ENCODE measurements at places on chromosomes 11 and 22. TPM values are rescaled to one million over a fixed set of nuclear protein-coding genes. Genes with fewer than 3 reads are reported as not detected.

DNA sequence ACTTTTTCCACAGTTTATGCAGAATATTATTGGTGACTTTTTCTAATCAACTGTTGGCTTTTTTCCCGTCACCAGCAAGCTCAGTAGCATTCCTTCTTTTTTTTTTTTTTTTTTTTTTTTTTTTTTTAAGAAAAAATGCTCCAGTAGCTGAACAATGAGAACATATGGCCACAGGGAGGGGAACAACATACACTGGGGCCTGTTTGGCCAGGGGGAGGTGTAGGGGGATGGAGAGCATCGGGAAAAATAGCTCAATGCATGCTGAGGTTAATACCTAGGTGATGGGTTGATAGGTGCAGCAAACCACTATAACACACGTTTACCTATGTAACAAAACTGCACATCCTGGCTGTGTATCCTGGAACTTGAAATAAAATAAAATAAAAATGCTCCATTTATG, 82.5 kb downstream of the ARHGAP42 start:
- DNase-seq: no peak

GRCh38 chr22:39723463-39723862, 152.9 kb downstream of the CACNA1I start:
- DNase-seq: no peak

DNA sequence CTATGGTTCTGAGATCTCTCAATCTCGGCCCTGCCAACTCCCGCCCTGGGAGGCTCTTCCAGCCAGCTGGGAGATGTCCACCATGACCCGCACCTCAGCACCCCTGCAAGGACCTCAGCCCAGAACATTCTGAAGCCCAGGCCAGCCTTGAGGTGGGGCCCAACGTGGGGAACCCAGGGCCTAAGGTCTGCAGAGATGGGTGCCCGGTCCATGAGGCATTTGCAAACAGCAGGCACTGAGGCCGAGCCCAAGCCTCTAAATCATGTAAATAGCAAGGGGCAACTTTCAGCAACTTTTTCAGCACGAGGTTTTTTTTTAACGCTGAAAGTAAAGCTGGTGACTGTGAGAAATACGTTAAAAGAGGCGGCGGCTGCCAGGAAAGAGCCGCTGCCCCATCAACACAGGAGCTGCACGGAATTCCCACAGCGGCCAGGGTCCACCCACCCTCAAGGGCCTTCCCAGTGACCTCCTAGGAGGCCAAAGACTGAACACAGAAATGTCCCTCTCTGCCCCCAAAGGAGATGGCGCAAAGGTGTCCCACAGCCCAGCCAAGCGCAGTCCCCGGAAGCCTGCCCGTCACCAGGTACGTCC, 46.9 kb downstream of the BRD1 start:
- DNase-seq: no peak

DNA sequence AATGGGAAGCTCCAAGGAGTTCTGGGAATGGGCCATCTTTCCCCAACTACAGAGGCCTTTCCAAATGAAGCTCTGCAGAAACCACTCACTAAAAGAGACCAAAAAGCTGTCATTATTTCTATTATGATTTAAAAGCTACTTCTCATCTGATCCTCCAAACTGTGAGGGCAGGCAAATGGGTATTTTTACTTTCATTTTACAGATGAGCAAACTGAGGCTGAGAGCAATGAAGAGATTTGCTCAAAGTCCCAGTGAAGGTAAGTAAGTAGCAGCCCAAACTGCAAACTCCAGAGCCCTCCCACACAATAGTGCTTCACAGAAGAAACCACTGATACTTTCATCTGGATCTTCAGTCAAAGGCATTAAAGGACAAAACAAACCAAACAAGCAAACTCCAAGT, 1.4 kb downstream of the RSPH14 start:
- no peak for DNase-seq

- no peak for DNase-seq
These were observed 177.4 kb upstream of the BLID start for GRCh38 chr11:122293296-122294023.

DNA sequence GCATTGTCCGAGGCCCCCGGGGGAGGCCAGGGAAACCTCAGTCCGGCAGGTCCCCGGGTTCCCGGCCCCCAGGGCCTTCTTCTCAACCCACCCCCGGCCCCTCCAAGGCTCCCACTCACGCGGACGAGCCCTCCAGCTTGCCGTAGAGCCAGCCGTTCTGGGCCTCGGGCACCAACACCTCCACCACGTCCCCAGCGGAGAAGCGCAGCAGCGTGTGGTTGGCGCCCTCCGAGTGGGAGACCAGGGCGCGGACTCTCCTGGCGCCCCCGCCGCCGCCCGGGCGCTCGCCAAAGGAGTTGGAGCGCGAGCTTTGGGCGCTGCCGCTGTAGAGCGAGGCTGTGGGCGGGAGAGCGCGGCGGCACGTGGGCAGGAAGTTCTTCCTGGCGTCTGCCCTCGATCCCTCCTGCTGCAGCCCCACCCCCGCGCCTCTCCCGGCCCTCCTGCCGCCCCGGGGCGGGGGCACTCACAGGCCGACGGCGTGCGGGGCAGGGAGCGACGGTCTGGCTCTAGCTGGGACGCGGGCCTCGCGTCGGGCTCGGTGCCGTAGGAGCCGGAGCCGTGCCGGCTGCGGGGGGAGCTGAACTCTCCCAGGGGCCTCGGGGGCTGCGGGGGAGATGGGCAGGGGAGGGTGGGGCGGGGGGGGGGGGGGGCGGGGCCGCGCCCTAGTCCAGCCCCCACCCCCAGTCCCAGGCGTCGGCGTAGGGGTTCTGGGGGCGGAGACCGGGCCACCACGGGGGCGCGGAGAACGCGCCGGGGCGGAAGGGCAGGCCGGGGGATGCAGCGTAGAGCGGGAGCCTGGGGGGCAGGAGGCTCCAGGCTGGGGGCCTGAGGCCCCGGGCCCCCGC, 4.9 kb upstream of the SLC16A8 start:
- DNase-seq: peak; percentile 15

GRCh38 chr11:122645847-122646246, 9.7 kb upstream of the UBASH3B start:
- DNase-seq: no peak

Gene FOLR1
- 0.50 TPM for polyA plus RNA-seq

Gene OR51B5
- not detected for polyA plus RNA-seq

DNA sequence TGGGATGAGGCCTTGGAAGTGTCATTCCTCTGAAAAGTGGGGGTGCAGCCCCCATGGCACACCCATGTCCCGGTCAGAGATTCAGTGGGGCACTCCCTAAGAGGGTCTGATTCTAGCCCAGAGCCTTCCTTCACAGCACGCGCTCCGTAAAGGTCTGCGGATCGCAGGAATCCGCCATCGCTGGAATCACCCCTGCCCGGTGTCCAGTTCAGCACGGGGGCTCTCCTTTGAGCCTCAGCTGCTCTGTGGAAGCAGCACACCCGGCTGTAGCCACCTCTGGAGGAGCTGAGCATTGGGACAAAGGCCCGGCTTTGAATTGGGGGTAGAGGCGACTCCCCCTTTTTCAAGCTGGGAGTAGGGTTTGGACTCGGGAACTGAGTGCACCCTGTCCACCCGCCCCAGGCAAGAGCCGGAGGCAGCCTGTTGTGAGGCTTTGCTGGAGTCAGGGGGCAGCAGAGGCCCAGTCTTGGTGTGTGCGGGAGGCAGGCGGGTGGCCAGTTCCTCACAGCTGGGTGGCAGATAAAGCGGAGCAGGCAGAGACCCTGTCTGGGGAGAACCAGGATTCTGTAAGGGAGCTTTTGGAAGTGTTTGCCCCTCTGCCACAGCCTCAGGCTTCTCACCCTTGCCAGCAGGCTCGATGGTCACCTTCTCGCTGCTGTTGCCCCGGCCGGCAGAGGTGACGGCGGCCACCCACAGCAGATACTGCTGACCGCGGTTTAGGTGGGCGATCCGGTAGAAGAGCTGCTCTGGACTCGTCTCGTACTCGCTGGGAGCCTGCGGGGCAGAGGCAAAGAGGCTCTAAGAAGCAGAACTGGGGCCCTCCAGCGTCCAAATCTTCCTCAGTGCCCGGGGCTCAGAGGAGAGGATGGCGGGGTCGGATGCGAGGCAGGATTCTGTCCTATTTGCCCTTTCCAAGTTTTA, 115.9 kb downstream of the CEP164 start:
- no peak for DNase-seq

Gene BTG4
- 0.13 TPM for polyA plus RNA-seq

Gene BDNF
- polyA plus RNA-seq: 0.35 TPM

DNA sequence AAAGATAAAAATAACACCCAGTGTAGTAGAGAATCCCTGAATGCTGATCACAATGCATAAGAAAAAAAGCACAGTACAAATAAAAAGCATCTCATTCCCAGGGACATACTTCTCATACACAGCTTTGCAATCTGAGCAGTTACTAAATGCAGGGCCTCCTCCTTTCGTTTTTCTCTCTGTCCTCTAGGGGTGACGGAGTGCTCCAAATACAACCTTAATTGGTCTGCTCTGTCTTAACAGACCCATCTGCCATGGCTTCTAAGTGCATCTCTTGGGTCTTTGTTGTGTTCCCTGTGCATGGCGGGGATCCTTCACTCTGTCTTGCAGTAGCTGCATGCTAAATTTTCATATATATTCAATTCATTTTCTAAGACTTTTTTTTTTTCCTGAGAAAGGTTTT, 1114.2 kb upstream of the RAG2 start:
- no peak for DNase-seq

Gene GSTT2B
- polyA plus RNA-seq: 15.5 TPM

GRCh38 chr11:61071208-61071681, 31.0 kb upstream of the CD5 start:
- no peak for DNase-seq

GRCh38 chr11:16853266-16853665, 114.8 kb downstream of the C11orf58 start:
- DNase-seq: no peak

DNA sequence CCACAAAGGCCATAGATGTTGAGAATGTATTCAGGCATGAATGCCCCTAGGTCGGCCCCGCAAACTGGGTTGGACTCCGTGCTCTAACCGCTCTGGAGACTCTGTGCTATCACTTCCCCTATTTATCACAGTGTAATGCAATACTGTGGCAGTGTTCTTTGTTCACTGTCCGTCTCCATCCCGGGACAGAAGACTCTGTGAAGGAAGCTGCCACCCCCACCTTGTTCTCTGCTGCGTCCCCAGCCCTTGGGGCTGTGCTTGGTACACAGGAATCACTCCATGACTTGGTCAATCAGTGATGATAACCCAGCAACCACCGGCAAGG, 57.6 kb downstream of the TSPAN18 start:
- DNase-seq: no peak

- DNase-seq: no peak
These were observed 330.4 kb downstream of the TMEM135 start for GRCh38 chr11:87368151-87368550.

- no peak for DNase-seq
These were observed 86.7 kb upstream of the RASSF10 start for GRCh38 chr11:12922418-12922817.

DNA sequence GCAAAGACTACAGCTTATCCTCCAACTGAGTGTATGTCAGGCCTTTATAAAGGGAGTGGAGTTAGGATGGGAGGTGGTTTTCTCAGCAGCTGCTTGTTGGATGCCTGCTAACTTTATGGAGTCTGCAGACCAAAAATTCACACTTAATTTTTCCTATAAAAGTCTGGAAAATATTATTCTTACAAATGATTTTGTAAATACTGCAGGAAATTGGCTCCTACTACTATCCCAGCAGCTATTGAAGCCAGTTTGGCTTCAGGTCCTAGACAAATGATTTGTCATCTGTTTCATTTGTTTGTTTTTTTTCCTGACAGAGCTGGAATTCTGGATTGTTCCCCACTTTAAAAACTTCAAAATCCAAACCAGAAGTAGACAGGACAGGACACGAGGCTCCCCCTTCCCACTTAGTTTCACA, 292.5 kb downstream of the TMEM135 start:
- no peak for DNase-seq

- no peak for DNase-seq
These were observed 17.8 kb upstream of the ST3GAL4 start for GRCh38 chr11:126337474-126338241.

DNA sequence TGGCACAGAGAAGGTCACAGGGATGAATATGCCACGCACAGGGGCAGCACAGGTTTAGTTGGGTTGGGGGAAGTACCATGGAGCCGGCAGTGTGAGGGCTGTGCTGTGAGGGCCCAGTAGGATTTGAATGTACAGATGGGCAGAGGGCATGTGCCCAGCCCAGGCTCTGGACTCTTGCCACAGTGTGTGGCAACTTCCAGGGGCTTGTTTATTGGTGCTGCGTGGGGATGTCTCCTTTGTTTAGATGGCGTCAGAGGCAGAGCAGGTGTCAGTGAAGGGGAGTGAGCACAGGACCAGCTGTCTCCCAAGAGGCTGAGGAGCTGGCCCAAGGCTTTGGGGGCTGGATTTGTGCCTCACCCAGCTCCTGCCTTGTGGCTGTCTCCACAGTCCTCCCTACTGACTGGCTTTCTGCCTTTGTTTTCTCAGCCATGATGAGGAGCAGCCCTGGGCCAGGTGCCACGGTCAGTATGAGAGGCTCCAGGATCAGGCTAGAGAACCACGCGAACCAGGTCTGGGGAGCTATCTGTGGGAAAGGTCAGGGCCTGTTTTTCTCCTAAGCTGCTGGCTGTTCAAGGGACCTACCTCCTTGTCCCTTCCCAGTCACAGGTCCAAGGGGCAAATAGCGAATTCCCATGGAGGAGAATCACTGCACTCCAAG, 21.9 kb downstream of the SUN2 start:
- DNase-seq: no peak

DNA sequence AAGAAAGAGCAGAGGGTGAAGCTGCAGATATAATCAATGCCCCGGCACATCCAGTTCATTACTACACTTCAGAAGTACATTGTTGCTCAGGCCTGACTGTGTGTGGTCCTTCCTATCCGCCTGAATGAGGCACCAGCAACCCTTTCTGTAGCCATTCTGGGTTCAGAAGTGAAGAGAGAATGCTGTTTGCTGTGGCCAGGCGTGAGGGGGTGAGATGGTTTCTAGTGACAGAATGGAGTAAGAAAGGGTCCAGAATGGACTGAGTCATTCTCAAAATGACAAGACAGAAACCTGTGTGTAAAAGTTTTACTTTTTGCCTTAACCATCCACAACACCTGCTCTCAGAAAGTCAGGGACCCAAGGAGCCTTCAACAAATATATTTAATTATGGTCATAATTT, 334.8 kb downstream of the GUCY1A2 start:
- DNase-seq: no peak

GRCh38 chr11:3964056-3964455, 108.6 kb downstream of the STIM1 start:
- no peak for DNase-seq

DNA sequence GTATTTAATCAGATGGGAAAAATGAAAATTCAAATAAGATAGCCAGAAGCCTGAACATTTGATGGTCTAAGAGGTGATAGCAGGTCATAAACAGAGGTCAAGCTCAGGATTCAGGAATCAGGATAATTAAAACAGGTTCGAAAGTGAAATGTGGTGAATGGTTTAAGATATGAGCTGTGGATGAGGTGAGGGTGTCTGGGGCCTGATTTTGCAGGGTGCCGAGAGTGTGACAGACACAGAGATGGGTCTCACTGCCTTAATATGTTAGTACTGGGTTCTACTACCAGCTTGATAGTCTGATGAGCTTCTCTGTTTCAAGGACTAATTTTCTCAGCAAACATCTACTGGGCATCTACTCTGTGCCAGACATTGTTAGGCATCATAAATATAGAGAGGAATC, 19.9 kb upstream of the EMSY start:
- DNase-seq: no peak

Gene YAP1
- polyA plus RNA-seq: 125 TPM

Measured in keratinocyte (primary cell).